B cell (primary cell): ENCODE measurements at places on chromosomes 7 and 10.

DNA sequence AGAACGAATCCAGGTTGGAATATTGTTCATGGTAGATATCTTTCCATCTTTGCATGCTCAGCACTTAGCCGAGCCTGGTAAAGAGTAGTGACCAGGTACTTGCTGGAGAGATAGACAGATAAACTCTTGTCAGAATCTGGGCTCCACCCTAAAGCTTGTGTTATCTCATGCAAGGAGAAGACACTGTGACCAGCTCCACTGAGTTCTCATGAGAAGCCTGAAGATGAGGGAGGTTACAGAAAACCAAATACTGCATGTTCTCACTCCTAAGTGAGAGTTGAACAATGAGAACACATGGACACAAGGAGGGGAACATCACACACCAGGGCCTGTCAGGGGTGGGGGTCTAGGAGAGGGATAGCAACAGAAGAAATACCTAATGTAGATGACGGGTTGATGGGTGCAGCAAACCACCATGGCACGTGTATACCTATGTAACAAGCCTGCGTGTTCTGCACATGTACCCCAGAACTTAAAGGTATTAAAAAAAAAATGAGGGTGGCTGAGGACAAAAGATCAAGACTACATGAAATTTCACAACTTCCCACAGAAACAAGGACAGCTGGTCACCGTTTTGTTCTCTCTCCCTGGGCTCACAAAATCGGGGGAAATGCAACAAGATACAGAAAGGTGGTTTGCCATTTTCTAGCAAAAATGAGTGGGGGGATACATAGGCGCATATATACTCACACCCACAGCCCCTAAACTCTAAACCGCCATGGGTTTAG lies 17.4 kb downstream of the DLG5 start:
- no peak for DNase-seq

- DNase-seq = no peak
Measured at GRCh38 chr7:116195451-116195850, 14.9 kb upstream of the TES start.

GRCh38 chr7:17094963-17095574 lies 203.4 kb upstream of the AHR start:
- no peak for DNase-seq

DNA sequence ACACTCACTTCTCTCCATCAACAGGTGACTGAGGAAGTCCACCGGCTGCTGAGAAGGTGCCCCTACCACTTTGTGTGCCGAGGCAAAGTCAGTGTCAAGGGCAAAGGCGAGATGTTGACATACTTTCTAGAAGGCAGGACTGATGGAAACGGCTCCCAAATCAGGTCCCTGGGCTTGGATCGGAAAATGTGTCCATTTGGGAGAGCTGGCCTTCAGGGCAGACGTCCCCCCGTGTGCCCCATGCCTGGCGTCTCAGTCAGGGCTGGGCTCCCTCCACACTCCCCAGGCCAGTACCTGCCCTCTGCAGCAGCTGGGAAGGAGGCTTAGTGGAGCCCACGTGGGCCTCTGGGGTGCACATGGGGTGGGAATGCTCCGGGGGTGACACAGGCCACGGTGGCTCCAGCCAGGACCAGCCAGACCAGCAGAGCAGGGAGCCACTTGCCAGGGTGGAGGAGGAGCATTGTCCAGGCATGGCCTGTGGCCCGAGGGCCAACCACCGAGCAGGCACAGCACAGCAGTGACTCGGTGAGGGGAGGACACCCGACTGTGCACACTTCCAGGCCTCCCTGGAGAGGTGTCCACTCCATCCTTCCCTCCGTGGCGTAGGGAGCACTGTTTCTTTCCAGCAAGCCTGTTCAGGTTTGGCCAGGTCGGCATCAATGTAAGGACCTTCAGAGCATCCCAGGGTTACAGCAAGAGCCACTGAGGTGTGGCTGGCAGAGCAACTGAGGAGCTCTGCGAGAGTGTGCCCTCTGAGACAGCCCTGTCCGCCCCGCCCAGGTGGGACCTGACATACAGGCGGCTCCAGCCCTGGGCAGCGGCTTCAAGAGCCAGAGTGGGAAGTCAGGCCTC lies 139.7 kb downstream of the ADCY1 start:
- no peak for DNase-seq

- no peak for DNase-seq
Measured at GRCh38 chr10:78000956-78001472, 28.3 kb downstream of the POLR3A start.
